Mesenteric fat pad (tissue), 1 donor: ENCODE measurements at places on chromosomes 6 and 20. TPM values are rescaled to one million over a fixed set of nuclear protein-coding genes. Genes with fewer than 3 reads are reported as not detected.

Gene TNNC2
- total RNA-seq: 0.74 TPM

GRCh38 chr6:124958149-124958548 is 4.1 kb upstream of the RNF217 start:
- DNase-seq: no peak

Gene LAMP5
- 0.22 TPM for total RNA-seq

Gene HUS1B
- 0.77 TPM for total RNA-seq

GRCh38 chr6:11428371-11428770 is 109.2 kb upstream of the TMEM170B start:
- no peak for DNase-seq

- no peak for DNase-seq
These were observed 32.1 kb upstream of the ASIP start for GRCh38 chr20:34209111-34209510.

GRCh38 chr20:4661191-4661590 is 60.5 kb upstream of the PRND start:
- no peak for DNase-seq

DNA sequence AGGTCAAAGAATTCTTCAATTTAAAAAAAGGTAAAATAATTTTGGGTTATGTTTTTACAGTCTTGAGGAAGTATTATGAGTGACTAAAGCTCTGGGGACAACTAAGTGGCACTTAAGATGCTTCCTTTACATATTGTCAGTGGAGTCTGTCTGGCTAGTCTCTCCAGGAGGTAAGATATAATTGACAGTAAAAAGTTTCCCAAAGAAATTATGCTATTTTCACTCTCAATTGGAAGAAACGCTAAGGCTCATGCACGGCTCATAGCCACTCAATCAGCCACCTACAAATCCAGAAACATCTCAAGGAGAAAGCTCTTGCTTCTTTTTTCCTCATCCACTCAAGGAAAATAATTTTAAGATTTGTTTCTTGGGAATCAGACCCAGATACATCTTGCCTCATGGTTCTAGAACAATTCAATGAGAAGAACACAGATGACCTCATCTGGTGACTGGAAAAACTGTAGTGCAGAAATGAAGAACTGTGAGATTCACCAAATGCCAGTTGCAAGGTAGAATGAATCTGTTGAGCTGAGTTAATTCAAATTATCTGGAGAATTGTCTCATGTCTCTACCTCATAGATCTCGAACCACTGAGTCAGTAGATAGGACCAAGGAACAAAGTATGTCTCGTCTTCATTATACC is 252.9 kb downstream of the TPBG start:
- no peak for DNase-seq

GRCh38 chr6:44474643-44475042 is 87.1 kb downstream of the CDC5L start:
- DNase-seq: no peak

DNA sequence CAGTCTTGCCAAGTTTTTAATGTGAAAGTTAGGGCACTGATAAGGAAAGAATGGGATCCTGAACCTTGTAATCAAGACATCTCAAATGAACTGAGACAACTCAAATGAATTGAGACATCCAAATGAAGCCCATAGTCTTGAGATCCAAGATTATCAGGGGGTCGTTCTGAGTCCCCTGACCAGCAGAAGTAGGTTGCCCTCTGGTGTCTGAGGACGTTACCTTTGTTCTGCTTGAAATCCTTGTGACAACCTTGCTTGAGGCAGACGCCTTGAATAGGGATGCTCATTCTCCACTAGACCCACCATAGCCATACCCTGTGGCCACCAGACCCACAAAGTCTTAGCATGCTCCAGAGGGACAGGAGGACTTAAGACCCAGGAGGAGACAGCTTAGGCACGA is 37.7 kb downstream of the ZBTB9 start:
- DNase-seq: no peak

Gene CHMP4B
- 85.2 TPM for total RNA-seq

DNA sequence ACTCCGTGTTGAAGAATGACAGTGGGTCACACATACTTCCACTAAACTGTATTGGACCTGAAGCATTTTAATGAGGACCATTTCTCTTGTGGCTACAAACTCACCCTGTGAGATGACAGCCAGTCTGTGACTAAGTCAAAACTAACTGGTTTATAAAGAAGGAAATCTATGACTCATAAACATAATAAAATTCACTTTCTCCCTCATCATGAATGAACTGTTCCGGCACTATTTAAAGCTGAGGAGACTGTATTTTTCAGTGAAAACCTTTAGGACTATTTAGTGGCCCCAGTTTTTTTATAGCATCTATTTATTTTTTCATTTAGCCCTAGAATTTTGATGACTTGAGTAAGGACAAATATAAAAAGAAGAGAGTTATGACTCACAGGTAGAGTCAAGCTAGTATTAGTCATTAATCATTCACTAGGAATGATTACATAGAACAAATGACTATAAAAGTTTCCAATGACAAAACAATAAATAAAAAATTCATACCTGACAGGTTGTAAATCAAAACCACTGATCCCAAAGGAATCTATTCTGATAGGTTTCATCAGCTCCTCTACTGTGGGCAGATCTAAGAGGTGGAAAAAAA is 34.2 kb downstream of the CEP162 start:
- DNase-seq: no peak

GRCh38 chr20:8175741-8176675 is 43.9 kb downstream of the PLCB1 start:
- no peak for DNase-seq

Gene SRMS
- total RNA-seq: not detected

GRCh38 chr6:136893187-136893586 is 28.9 kb upstream of the SLC35D3 start:
- no peak for DNase-seq

Gene JPH2
- total RNA-seq: 5.6 TPM

DNA sequence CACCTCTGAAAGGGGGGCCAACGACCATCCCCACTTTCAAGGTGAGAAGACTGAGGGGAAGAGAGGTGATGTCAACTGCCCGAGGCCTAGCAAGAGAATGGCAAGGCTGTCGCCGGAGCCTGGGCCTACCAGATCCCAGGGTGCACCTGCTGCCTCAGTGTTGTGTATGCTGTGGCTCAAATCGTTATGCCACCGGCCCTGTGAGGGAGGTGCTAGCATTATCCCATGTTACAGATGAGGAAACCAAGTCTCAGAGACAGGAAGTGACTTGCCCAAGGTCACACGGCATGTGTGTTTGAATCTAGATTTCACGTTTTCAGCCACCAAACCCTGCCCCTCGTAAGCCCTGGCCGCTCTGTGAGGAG is 152.5 kb downstream of the CEBPB start:
- DNase-seq: no peak

- no peak for DNase-seq
These were observed 181.2 kb downstream of the TBXT start for GRCh38 chr6:165986311-165986913.

Gene CD24
- 2.1 TPM for total RNA-seq
